Peyer's patch (tissue), 4 donors: ENCODE measurements at places on chromosomes 3 and 15. TPM values are rescaled to one million over a fixed set of nuclear protein-coding genes. Genes with fewer than 3 reads are reported as not detected.

- DNase-seq = no peak
Measured at GRCh38 chr3:24287755-24288450, 206.7 kb downstream of the THRB start.

DNA sequence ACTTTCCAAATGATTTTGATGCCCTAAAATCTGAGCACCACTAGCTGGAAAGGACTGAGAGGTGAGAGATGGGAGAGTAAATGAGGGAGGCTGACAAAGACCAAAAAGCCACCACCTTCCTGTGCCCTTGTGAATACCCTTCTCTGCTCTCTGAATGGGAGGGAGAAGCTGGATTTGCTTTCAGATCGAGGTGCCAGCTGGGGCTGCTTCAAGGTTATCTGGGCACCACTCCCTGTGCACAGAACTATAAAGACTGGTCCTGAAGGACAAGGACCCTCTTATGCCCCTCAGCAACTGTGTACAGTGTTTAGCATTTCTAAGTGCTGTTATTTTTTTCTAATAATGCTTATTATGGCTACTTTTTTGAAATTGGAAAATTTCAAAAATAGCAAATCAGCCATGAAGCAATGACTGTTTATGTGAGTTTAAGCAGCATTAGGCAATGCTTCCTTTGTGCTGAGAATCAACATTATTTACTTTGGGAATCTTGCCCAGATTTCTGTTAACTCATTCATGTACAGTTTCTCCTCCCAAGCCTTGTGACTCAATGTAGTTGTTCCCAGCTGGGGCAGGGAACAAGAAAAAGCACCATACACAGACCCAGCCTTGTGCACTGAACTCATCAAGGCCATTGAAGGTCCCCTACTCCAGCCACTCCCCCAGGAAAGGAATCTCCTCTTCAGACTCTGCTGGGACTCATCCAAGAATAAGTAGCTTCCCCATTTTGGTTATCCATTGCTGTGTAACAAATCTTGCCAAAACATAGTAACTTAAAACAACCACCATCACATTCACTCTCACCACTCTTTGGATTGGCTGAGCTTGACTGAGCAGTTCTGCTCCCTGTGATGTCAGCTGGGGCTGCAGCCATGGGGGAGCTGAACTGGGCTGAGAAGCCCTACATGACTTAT is 37.3 kb upstream of the CDV3 start:
- DNase-seq = no peak

Gene ERC2
- 0.18 TPM for total RNA-seq

Gene ITIH1
- not detected for total RNA-seq

Gene IRAK2
- 9.1 TPM for total RNA-seq

Gene NRROS
- 0.70 TPM for total RNA-seq

- DNase-seq = no peak
Measured at GRCh38 chr3:124812291-124813265, 74.6 kb downstream of the ITGB5 start.

GRCh38 chr3:94735354-94735753 is 672.5 kb downstream of the NSUN3 start:
- DNase-seq = no peak

GRCh38 chr3:194298331-194299227 is 52.5 kb downstream of the CPN2 start:
- DNase-seq = no peak

DNA sequence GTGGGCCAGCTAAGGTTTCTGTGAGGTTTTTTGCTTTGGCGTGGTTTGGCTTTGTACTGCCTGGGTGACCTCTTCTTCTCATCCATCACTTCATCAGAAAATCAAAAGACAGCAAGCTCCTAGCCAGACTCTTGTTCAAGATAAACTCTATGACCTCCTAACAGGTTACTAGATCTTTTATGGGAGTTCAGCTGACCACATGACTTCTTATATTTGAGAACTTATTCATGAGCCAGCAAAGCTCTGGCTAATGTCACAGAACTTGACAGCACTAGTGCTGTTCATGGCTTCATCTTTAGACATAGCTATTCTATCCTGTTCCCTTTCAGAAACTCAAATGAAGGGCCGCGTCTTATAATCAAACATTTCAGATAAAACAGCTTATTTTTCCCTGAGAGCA is 527.1 kb upstream of the GOLIM4 start:
- no peak for DNase-seq

DNA sequence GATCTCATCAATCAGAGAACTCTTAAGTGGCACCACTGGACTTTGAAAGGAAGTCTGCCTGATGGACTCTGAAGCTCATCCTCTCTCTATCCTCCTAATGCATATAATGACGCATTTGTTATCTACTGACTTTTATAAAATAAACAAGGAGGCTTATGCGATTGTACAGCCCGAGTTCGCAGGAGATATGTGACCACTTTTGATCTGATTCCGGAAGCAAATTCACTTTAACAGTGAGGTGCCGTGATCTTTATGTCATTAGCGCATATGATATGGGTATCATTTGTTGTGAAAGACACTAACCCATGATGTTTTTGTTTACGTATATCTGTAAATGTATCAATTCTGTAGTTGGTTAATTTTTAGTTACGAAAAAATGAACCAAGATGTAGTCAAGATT is 427 bp upstream of the RNF111 start:
- DNase-seq = no peak

- no peak for DNase-seq
Measured at GRCh38 chr15:72154316-72154715, 36.1 kb downstream of the SENP8 start.

DNA sequence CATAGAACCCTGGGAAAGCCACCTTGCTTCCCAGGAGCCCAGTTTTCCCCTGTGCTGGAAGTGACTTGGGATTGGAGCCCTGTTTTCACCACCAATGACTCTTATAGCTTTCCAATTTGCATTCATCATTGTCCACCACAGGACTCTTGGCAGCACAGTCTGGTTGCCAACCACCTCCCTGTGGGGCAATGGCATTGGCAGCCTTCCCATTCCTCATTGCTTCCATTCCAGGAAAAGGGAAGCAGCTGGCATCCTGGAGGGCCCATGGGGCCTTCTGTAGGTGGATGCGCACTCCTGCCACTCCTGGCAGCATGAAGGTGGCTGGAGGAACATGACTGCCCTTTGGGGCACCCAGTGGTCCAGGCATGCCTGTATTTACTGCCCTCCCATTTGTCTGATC is 57.7 kb downstream of the FEM1B start:
- no peak for DNase-seq

Gene DLG1
- 205 TPM for total RNA-seq

- DNase-seq = no peak
Measured at GRCh38 chr15:73493922-73494321, 51.0 kb downstream of the REC114 start.

DNA sequence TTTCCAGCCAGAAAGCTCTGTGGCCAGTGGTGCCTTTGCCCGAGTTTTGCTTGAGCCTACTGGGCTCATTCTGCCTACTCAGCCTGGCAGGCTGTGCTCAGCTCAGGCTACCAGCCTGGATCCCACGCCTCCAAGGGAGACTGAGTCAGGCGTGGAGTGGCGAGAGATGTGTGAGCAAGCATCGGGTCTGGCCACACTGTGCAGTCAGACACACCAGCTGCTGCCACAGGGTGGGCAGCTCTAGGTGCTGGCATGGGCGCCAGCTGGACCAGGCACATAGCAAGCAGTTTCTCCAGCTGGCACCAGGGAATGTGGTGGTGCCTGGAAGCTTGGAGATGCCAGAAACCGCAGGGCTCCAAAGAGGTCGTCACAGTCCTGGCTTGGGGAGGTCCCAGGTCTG is 498.5 kb upstream of the CNTN4 start:
- DNase-seq = no peak

DNA sequence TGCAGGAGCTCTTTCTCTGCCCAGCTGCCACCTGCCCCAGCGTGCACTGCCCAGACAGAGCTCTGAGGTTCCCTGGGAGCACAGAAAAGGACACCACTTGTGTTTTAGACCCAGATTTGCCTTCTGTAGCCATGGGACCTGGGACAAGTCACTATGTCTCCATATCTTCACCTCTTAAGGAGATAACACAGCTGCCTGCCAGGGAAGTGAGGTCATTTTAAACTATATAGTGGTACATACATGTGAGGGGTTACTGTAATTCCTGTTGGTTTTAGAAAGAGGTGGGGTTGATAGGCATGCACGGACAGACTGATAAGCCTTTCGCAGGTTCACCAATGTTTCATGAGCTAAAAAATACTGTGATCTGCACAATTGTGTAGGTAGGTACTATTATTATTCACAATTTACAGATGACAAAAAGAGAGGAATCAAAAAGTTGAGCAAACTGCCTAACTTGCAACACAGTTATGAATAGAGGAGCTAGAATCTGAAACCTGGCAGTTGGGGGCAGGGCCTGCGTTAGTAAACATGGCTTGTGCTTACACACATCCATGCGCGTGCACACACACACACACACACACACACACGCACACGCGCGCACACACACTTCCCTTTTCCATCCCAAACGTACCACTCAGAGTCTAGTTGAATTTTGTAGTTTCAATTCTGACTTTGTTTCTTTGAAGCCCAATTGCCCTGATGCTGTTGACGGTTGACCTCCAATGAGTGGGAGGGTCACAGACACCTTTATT is 193.6 kb downstream of the FAM43A start:
- no peak for DNase-seq

GRCh38 chr15:75843678-75844581 is 683 bp downstream of the UBE2Q2 start:
- DNase-seq = peak; percentile 75

DNA sequence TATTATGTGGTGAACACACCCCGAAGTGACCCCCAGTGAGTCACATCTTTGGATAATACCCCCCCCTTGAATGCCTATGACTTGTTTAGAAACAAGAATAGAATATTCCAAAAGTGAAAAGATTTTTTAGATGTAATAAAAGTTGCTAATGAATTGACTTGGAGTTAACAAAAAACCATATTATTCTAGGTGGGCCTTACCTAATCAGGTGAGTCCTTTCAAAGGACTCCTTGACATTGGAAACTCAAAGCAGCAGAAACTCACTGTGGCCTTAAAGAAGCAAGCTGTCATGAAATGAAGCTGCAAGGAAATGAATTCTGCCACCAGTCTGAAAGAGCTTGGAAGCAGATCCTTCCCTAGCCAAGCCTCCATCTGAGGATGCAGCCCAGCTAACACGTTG is 10.9 kb upstream of the ISL2 start:
- no peak for DNase-seq

Gene ONECUT1
- not detected for total RNA-seq

Gene IGDCC3
- total RNA-seq = not detected

Gene ROBO2
- total RNA-seq = 1.8 TPM

DNA sequence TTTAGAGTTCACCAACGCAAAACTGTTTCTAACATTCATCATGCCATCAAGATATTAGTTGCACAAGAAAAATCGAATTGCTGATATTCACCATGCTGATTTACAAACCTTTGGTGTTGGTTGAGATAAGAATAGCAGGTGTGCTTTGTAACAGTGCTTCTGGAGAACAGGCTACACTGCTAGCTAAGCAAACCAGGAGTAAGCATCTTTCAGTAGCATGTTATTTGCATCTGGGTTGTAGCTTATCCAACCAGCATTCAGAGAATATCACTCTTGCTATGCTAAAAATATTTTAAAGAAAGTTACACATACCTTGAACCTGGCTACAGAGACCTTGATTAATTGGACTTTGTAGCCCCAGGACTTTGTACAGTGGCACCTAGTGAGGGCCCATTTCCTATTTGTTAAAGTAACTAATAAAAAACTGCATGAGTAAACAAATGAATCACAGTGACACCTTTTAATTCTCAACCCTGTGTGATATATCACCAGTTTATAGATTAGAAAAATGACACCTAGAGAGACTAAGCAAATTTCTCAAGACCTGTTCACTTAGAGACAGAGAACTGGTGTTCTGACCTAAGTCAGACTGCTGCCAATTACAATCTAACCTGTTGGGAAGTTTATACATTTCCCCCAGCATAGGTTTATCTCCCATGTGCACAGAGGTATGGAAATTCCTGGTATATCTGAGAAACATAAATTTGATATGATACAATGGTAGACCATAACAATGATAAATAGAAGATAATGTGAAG is 435.5 kb upstream of the TGFBR2 start:
- no peak for DNase-seq

Gene ANKRD63
- not detected for total RNA-seq

DNA sequence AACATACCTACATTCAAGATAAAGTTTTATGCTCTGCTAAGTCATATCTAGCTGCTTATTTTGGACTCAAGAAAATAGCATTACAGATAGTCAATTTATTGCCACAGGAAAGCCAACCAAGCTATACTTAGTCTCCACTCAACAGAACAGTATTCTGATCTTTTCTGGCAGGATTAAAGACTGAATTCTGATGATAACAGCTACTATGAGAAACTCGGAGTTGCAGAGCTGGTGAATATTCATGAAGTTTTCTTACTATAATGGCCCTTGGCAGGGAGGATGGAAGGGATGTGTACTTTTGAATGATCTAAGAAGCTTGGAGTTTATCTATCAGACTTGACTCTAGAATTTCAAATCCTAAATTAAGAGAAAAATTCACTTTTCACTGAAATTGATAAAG is 237.7 kb downstream of the CTNNB1 start:
- no peak for DNase-seq

Gene EHHADH
- total RNA-seq = 21.9 TPM

DNA sequence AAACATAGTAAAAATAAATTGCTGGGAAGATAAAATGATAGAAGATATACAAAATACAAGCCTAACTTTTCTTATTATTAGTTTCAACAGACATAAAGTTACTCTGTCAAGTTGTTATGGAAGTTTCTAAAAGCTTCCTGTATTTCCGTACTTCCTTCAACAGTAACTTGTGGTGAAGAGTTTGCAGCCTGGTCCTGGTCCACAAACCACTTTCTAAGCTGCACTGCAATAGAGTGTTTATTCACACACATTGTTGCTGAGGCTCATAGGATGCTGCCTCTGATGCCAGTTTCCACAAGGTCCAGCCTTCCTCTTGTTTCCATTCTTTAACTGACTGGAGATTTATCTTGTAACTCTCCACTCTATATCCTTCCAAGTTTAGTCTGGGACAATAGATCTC is 39.4 kb upstream of the KY start:
- DNase-seq = no peak

DNA sequence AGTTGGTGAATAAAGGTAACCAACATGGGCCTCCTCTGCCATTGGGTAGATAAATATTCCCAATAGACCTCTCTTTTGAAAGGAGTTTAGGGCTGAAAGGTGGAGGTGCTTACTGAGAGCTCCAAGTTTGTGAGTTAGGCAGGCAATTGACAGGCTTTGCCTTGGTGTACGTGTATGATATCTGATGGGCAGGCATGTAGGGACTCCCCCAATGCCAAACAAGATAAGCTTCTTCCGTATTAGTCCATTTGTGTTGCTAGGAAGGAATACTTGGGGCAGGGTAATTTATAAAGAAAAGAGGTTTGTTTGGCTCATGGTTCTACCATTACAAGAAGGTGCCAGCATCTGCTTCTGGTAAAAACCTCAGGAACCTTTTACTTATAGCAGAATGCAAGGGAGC is 160.7 kb upstream of the EIF1B start:
- no peak for DNase-seq
